HuH-7.5 (cell line): ENCODE measurements at places on chromosomes 16 and 17.

GRCh38 chr16:17832738-17833137 is 362.0 kb upstream of the XYLT1 start:
- DNase-seq = no peak

- no peak for DNase-seq
These were observed 6.5 kb upstream of the UBB start for GRCh38 chr17:16374146-16374938.

DNA sequence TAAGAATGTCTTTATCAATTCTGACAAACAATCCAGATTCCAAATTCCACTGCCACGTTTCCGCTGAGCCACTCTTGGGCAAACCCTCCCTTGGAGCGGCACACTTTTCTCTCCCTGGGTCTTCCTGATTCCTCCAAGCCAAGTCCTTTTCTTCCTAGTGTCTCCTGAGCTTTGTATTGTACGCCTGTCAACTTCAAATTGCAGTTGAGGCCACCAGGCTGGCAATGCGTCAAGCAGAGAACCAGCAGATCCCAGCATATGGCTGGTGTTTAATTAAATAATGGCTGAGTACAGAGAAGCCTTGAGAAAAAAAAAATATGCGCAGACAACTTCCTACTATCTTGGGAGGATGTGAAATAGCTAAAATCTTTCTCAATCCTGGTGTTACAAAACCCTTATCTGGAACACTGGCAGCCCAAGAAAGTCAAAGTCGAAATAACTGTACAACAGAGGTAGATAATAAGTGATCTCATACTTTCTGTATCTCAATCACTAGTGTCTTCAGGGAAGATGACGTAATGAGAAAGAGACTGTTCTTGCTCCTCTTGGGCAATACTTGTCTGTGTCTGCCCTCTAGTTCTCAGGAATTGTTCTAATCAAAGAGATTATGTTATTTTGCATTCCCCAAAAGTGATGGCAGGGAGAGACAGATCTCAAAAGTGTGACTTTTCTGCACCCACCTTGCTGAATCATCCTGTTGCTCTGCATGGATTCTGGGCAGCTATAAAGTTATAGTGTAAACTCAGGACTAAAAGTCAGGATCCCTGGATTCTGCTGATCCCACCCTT is 15.0 kb downstream of the SMIM36 start:
- DNase-seq = no peak

GRCh38 chr16:71540-72401 is 660 bp downstream of the RHBDF1 start:
- DNase-seq = peak; percentile 89

DNA sequence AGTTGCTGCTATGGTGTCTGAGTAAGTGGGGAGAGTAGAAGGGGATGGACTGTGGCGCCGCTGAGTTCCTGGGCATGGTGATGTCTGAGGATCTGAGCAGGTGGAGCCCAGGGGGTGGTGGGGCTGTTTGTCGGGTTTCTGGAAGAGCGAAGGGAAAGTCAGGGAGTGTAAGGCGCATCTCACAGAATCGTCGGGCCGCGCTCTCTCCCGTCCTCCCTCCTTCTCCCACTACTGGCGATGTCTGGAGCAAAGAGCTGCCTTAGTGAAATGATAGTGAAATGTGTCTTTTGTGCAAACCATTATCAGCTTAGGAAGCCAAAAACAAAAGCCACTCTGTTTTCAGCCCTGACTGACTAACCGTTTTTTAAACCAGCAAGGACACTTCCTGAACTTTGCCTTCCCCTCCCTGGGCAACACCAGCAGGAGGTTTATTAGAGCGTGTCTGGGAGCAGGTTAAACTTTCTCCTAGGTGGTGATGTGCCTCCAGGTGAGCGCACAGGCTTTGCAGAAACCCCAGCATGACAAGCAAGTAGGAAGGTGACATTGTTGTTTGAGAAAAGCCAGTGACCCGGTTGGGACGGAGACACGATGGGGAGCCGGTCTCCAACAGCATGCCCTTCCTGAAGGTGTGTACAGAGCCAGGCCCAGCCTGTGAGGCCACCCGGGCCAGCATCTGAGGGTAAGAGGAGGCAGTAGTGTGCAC is 49.1 kb downstream of the RAB11FIP3 start:
- DNase-seq = peak; percentile 35

- DNase-seq = no peak
These were observed 6.6 kb downstream of the CDC42EP4 start for GRCh38 chr17:73304971-73305812.

- DNase-seq = no peak
These were observed 98.6 kb upstream of the DNAH17 start for GRCh38 chr17:78675836-78676235.

DNA sequence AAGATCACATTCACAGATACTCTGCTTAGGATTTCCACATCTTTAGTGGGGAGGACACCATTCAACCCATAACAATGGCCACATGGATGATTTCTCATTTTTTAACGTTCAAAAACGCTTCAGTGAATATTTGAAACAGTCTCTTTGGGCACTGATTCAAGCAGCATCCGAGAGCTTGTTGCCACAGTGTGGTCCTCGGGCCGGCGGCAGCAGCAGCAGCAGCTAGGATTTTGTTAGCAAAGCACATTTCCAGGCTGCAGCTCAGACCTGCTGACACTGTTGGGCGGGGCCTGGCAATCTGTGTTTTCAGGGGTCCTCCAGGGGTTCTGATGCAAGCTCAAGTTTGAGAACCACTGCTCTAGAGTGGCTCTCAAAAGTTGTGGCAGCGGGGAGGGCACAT is 27.9 kb upstream of the CMIP start:
- no peak for DNase-seq

- DNase-seq = no peak
These were observed 18.2 kb downstream of the RAB40C start for GRCh38 chr16:608019-608418.

DNA sequence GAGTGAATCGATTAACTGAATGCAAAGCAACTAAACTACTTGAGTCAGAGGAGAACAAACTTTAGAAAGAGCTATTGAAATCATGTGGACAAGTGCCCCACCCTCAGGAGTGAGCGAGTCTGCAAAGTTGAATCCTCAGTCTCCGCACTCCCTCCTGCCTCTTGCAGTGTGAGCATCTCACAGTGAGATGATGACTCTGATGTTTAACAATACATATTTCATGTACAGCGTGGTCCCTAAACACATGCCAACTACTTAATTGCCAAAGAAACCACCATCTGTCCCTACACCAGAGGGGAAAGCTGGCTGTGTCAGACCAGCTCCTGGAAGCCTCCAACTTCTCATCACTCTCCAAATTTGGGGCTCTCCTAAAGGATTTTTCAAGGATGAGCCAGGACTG is 31.2 kb downstream of the PIMREG start:
- no peak for DNase-seq

GRCh38 chr16:14205666-14206065 is 134.5 kb downstream of the MRTFB start:
- DNase-seq = no peak

DNA sequence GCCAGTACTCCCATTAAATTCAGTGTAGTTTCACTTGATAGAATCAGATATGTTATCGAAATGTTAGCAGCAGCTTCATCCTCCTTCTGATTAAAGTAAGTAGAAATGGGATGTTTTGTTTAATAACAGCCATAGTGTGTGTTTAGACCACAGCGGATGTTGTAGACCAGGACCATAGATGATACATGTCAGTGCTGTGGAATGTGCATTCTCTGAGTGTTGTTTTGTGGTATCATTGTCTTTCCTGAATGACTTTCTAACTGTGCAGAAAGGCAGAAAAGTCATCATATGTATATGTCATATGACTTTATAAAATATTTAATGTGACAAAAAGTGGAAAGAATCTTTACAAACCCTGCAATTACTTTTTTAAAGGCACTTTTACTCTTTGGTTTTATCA is 55.6 kb downstream of the CYLD start:
- DNase-seq = no peak

- DNase-seq = no peak
These were observed 257.6 kb upstream of the SDK2 start for GRCh38 chr17:73901661-73902415.

DNA sequence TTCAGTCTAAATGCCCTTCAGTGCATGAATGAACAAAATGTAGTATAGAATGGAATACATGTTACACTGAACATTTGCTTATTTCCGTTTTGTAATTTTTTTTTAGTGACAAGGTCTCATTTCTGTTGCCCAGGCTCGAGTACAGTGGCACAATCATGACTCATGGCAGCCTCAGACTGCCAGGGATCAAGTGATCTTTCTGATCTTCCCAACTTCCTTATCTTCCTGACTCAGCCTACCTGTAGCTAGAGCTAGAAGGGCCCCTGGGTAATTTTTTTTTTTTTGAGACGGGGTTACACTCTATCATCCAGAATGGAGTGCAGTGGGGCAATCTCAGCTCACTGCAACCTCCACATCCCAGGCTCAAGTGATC is 7.3 kb upstream of the SLX4 start:
- no peak for DNase-seq

GRCh38 chr17:44219616-44220212 is at the start of gene UBTF:
Gene UBTF (minus strand): TSS chr17:44219675. CDS start chr17:44218229, 1,446 bp downstream.
- peak; percentile 58 for DNase-seq

GRCh38 chr17:10251212-10251948 is 53.0 kb upstream of the GAS7 start:
- DNase-seq = no peak

- DNase-seq = no peak
These were observed 466.6 kb upstream of the ERCC4 start for GRCh38 chr16:13453325-13453724.

DNA sequence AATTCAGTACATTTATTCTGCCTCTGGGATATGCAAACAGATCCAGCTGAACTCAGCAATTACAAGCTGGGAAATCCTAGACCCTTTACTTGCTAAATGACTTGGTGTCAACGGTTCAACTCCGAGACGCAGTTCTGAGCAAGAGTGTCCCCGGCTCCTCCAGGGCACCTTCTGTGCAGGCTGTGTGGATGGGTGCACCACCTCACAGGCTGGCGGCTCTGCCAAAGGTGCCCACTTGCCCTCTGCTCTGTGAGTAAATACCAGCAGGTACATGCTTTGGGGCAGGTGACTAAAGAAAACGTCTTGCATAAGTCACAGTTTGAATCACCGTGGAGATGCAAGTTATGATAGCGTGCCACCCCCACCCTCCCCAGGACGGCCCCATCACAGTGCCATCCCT is 23.3 kb downstream of the MAP1LC3B start:
- DNase-seq = no peak

- DNase-seq = no peak
These were observed 140.5 kb upstream of the HS3ST2 start for GRCh38 chr16:22673421-22673831.

DNA sequence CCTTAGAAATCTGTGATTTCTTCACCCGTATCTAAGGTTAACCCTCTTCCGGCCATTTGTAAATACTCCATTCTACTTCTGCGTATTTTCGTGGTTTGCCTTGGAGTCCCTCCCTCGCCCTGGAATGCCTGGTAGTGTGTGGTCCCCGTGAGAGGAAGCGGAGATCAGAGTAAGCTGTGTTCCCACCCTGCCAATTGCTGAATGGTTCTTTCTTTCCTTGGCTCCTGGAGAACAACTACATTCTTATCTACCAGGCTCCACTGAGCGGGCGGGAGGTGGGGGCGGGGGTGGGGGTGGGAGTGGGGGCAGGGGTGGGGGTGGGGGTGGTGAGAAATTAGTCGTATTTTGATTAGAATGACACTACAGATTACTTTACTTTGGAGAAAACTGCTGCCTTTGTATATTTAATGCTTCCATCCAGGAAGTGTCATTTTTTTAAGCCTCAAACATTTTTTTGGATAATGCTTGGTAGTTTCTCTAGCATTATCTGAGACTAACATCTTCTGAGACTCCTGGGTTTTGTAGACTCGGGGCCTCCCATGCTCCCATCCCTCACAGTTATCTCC is 20.9 kb upstream of the FASN start:
- no peak for DNase-seq

- no peak for DNase-seq
These were observed 29.5 kb upstream of the SLC25A19 start for GRCh38 chr17:75318615-75319222.

DNA sequence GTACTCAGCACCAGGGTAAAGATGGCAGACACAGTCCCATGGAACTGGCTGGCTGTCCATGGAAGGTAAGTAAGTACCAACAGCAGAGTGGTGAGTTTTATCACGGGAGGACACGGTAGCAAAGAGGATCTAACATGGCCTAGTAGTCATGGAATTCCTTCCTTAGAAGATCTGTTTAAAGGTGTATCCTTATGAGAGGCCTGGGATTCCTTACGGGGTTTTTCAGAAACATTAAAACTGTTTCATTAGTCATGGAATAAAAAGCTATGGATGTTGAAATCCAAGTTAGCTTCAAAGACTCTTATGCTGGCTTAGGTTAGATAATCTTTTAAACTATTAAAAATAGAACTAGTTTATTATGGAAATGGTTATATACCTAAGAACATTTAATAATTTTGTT is 7.4 kb downstream of the FTO start:
- DNase-seq = no peak
